Umbilical cord (tissue), 2 donors: ENCODE measurements at places on chromosomes 3 and 15.
A peak's percentile ranks its signal among the peaks of the same experiment; 100 is the strongest.

DNA sequence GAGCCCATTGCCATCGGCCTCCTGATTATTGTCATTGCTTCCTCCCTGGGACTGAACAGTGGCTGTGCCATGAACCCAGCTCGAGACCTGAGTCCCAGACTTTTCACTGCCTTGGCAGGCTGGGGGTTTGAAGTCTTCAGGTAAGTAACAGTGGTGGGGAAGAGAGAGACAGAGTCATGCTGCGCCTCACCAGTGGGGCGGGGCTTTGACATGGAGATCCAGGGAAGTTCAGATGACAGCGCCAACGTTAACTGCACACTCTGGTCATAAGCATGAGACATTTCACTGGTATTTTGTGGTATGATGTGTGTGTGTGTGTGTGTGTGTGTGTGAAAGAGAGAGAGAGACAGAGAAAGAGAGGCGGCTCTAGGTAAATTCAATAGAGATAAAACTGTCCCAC, 41.0 kb downstream of the AQP9 start:
- no peak for DNase-seq

GRCh38 chr3:159779883-159780282, 208.8 kb upstream of the IL12A start:
- DNase-seq = no peak

- DNase-seq = no peak
These were observed 231.9 kb downstream of the NSUN3 start for GRCh38 chr3:94294806-94295205.

DNA sequence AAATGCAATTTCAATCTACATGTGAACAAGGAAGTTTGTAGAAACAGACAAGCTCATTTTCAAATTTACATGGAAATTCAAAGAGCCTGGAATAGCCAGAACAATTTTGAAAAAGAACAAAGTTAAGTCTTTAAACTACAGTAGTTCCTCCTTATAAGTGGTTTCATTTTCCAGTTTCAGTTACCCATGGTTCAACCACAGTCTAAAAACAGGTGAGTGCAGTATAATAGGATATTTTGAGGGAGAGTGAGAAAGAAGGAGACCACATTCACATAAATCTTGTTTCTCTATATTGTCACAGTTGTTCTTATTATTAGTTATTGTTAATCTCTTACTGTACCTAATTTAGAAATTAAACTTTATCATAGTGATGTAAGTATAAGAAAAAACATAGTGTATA, 45.8 kb upstream of the FOXB1 start:
- no peak for DNase-seq

GRCh38 chr15:27254055-27254454, 283.1 kb downstream of the GABRG3 start:
- DNase-seq = no peak

DNA sequence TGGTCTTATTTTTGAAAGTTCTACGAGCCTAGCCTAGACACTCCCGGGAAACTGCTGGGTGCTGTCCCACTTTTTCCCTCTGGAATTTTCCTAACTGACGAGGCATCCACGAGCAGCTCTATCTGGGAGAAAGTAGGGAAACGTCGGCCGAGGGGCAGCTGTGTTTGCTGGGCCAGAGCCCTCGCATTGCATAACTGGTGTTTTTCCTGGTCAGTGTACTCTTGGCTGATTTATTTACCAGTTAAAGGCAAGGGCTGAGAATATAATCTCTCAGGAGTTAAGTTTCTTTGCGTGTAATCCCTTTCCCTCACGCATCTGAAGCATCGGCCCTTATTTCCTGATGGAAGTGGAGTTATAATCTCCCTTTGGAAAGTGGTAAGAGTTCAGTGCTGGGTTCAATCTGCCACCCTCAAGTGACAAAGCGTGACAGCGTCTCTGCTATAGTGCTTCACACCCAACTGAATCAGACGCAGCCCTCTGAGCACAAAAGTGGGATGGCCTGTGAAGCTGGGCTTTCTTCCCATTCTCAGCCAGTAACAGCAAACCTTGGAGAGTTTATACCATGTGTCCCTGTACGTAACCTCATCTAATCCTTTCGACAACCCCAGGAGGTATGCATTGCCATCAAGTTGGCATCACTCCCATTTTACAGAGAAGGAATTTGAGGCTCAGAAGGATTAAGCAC, 311.5 kb downstream of the RORA start:
- peak; percentile 80 for DNase-seq

DNA sequence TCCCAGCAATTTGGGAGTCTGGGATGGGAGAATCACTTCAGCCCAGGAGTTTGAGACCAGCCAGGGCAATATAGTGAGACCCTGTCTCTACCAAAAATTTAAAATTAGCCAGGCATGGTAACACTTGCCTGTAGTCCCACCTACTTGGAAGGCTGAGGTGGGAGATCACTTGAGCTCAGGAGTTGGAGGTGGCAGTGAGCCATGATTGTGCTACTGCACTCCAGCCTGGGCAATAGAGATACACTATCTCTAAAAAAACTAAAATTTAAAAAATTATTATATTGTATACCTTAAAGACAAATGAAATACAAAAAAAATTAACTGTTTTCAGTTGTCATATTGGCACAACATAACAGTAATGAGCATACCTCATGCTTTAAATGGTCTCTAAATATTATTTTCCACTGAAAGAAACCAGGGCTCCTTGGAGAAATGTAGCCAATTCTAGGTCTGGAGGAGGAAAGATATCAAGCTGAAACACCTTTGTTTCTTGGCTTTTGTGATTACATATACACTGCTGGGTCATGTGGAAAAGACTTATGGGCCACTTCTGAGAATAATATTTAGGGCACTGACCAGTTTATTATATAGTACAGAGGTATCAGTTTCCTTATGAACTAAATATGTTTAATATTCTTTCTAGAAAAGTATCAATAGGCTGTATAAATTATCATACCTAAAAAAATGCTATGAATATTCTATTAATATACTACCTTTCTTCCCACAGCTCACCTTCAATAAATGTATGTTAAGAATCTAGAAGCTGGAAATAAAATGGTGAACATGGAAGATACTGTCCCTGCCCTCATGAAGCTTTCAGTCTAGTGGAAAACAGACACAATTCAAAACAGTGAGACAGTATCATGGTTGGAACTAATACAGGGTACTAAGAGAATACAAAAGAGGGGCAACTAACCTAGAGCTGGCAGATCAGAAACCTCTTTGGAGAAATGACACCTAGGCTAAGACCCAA, 119.5 kb downstream of the TMCC1 start:
- DNase-seq = no peak

GRCh38 chr3:130700541-130700940, 46.1 kb downstream of the PIK3R4 start:
- peak; percentile 17 for DNase-seq

- DNase-seq = no peak
These were observed 105.6 kb downstream of the GTPBP8 start for GRCh38 chr3:113096188-113096892.

DNA sequence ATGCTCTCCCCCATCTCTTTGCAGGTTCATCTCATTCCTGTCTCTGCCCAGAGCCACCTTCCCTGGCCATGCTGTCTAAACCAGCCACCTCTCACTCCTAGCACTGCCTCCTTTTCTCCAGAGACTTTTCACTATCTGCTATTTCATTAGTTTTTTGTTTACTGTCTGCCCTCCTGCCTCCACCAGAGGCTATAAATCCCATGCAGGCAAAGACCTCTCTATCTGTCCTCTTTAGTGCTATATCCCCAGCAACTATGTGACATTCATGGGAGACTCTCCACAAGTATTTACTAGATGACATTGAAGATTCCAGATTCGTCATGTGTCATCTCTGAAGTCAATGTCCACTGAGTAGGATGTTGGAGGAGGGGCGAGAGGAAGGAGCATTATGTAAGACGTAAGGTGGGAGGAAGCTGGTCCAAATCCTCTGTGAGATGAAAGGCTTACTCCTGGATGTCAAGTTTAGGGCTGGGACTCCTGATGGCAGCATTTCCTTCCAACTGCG, 3.4 kb upstream of the FAM43A start:
- no peak for DNase-seq

GRCh38 chr15:37090543-37091175, 9.7 kb downstream of the MEIS2 start:
- DNase-seq = no peak

DNA sequence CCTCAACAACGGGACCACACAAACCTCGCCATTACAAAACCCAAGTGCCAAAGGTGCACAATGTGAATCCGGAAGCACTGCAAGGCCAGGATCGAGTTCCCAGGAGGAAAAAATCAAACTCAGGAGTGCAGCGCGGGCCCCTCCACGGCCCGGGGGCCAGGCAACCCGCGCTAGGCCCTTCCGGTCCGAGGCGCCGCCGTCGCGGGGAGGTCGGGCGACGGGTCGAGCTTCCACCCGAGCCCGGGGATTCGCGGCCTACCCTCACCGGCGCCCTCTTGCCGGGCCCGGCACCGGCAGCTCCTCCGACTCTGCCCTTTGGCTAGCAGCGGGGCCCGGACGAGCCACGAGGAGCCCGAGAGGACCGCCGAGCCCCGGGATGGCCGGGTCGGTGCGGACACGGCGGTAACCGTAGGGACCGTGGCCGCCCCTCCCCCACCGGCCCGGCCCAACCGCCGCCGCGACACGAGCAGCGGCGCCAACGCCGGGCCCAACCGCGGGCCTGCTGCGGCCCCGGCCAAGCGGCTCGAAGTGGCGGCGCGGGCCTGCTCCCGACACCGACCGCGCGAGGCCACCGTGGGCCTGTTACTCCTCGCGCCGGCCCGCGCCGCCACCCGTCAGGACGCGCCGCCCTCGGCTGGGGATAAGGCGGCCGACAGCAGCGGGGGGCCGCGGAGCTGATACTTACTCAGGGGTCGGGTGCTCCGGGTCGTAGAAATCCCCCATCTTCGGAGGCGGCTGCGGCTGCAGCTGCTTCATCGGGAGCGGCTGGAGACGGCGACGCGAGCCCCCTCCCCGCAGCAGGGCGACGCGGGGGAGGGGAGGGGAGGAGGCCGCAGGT, 525 bp downstream of the SETD2 start:
- DNase-seq = peak; percentile 33

DNA sequence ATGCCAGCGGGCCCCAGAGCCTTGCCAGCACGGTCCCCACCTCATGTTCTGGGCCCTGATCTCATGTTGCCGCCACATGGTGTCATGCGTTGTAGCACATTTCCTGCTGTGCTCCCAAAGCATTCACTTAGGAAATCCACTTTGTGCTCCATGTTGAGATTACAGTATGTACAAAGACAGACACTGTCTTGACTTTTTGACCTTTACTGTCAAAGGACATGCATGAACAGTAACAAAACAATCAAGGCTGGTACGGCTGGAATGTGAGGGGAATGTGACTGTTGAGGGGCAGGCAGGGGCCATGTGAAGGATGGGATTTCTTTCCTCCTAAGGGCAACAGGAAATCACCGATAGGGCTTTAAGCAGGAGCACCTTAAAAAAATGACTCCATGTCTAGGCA, 53.3 kb upstream of the RPL32 start:
- DNase-seq = no peak

DNA sequence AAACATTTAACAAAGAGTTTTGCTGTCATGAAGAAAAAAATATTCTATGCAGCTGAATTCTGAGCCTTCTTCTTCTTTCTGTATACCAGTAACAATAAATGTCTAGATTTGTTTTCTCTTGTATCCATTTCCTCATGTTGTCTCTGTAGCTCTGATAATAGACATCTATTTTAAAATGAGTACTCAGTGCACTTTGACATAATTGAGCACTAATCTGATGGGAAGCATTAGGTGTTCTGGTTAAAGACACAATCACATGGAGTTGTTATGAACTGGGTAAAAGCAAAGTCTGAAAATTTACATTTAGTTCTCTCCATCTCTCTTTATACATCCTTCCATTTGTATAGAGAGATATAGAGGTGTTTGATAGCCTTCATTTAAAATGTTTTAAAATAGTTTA, 230.0 kb downstream of the BCHE start:
- DNase-seq = no peak

GRCh38 chr3:25495726-25496253, 67.7 kb downstream of the RARB start:
- no peak for DNase-seq

DNA sequence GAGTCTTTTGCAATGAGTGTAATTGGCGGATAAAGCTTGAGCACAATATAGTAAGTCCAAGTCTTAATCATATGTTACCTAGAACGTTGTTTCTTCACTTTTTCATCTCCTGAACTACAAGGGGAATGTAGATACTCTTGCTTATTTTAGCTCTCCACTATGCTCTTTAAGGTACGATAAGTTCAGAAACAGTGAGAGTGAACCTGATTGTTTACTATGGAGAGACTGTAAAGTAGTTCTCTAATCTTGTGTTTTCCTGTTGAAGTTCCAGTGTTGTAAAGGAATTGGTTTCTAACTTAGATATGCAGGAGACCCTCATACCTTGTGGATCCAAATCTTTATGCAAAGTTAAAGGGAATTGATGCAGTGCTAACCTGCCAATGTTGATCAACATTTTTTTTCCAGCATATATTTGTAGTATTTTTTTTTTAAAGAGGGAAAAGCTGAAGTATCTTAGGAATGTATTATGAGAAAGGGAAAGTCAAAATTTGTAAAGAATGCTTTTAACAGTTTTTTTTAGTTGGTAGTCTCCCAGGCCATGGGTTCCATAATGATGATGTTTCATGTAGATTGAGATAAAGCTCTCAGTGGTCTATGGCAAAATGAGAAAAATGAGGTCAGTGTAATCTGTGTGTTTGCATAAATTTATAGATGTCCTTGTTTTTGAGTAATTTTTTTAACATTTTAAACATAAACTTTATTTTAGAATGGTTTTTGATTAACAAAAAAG, 14.9 kb downstream of the ATP11B start:
- no peak for DNase-seq

DNA sequence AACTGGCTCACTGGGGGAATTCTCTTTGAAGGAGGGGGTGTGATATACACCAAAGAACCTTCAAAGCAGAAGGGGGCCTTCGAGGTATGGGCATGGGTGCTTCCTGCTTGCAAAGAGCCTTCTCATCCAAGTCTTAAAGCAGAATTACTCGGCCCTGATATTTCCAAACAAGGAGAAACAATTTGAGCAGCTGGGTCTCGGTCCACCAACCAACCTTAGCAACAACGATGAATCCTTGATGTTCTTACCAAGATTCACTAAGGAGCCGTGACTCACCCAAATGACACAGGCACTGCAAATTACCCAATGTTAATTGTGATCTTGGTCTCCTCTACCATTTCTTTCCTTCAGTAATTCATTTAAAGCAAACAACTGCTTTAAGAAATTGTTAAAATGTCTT, 7.7 kb downstream of the HOMER2 start:
- no peak for DNase-seq

DNA sequence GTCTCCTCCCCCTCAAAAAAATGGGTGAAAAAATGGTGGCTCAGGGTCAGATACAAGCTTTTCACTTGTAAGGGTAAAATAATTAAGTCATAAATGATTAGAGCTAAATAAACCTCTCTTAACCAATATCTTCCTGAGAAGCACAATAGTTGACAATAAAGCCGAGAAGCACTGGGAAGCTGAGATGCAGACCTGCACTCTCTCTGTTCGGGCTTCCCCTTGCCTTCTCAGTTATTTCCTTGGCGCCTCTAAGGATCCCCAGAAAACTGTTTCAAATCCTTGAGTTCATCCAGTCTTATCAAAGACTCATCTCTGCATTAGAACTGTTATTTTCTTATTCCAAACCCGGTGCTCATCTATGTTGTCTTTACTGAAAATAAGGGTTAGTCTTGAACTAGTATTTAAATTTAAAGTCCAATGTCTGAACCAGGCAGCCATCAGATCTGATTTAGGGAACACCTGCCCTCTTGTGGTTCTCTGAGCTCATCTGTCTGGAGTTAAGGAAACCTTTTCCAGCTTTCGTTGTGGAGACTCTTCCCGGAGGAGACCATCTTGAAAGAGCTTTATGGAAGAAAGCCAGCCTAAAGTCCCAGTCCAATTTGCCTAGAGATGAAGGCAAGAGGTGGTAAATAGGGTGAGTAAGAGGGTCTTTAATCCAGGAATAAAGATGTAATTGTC, 256.4 kb upstream of the MCTP2 start:
- peak; percentile 61 for DNase-seq
